Vagina (tissue), 2 donors: ENCODE measurements at places on chromosomes 1 and 21.

- no peak for DNase-seq
These were observed 2.0 kb upstream of the SMYD3 start for GRCh38 chr1:246508897-246509688.

DNA sequence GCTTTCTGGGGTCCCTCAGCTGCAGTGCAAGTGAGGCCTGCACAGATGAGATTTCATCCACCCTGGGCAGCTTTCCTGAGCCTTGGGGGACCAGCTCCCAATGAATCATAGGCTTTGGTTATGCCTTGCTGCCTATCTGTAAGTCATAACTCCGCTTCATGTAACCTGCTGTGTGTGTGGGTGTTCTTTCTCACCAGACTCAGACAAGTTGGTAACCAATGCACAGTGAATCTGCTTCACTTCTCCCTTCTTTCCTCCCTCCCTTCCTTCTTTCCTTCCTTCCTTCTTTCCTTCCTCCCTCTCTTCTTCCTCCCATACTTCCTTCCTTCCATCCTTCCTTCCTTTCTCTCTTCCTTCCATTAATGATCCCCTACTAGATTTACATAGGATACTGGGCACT, 34.4 kb upstream of the PSMB2 start:
- no peak for DNase-seq

DNA sequence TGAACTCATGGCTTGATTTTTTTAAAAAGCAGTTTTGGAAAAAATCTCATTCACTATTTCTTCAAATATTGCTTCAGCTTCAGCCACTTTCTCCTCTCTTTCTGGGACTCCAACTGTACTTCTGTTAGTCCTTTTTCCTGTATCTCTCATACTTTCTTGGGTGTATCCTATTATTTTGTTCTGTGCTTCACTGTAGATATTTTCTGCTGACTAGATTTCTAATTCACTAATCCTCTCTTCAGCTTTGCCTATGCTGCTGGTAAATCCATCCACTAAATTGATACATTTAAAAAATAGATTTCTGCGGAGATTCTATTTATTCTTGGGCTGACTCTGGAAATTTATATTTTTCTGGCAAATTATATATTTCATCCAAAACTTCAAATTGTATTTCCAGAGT, 4.9 kb upstream of the KCNE2 start:
- no peak for DNase-seq

- DNase-seq = no peak
These were observed 86.8 kb downstream of the LRRC8C start for GRCh38 chr1:89719502-89720306.

- DNase-seq = no peak
These were observed 93.9 kb downstream of the ADCY10 start for GRCh38 chr1:167819849-167820683.

DNA sequence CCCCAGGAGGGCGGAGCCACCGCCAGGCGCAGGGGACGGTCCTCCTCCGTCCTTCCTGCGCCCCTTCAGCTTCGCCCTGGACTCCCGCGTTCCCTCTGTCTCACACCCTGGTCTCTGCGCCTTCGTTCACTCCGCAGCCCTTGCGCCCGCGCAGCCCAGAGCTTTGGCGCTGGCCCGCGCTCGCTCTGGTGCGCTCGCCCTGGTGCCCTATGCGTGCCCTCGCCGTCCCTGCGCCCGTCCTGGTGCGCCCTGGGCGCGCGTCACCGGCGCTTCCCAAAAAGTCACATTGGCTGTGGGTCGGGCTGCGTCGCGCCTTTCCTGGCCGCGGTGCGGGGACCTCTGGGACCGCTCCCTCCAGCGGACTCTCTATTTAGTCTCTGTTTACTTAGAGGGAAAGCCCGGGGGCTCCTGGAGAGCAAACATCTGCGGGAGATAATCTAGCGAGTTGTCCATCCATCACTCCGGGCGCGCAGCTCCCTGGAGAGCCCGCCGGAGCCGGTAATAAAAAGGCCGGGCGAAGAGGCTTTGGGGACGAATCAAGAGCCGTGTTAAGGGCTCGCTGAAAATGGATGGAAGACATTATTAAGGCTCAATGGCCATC, 178.6 kb downstream of the PRDM16 start:
- no peak for DNase-seq

DNA sequence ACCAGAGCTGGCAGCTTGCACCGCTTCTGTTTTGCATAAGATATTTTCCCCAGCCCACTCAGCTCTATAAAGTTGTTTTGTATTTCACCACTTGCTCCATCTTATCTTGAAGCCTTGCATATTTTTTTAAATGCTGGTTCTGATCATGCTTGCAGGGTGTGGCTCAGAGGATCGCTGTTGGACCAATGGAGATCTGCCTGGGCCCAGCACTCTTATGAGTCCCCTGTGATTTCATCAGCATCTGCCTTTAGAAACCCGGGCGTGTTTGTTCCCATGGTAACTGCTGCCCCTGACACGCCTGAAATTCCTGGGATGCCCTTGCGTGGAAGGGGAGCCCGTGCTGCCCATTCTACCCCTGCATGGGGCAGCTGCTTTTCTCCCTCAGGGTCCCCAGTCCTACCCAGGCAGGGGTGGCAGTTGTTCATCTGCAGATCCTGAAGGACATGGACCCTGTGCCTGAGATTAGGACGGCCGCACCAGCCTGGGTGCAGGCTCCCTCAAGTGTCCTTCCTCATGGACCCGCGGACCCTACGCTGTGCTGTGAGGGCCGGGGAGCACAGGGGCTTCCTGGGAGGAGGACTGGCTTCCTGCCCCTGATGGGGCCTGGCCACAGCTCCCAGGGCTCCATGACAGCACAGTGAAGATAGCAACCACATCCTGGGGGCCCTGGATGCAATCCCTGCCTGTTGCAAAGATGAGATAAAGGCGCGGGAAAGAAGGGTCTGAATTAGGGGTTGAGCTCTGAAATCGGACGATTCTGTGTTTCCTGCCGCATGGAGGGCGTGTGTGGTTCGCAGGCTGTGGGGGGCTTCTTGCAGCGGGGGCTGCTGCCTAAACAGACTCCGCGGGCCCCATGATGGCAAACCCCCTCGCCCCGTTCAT, 226.5 kb downstream of the SDCCAG8 start:
- no peak for DNase-seq

GRCh38 chr1:31624309-31624708, 6.8 kb downstream of the HCRTR1 start:
- DNase-seq = no peak

- DNase-seq = no peak
These were observed 210.3 kb downstream of the KCTD3 start for GRCh38 chr1:215777370-215777925.

DNA sequence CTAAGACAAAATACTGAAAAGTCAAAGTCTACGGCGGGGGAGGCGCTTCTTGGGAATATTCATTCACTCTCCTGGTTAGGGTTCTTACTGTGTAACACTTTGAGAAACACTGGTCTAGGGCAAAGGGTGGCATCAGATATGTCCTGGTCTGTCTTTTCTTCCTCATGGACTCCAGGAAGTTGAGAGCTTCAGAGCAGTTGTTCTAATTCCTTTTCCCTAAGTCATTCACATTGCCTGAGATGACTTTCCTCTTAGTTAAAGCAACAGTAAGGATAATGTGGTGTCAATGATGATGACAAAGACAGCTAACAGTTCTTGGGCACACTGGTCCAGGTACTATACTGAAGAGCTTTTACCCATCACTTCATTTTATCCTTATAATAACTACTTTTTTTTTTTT, 27.0 kb downstream of the FGGY start:
- DNase-seq = no peak

- DNase-seq = no peak
These were observed 43.8 kb upstream of the ERO1B start for GRCh38 chr1:236325567-236325966.

GRCh38 chr1:109011335-109011734, 30.6 kb downstream of the WDR47 start:
- no peak for DNase-seq

- DNase-seq = no peak
These were observed 105.6 kb downstream of the LRRC7 start for GRCh38 chr1:69673321-69673720.

- DNase-seq = no peak
These were observed 56.6 kb downstream of the NCF2 start for GRCh38 chr1:183533617-183534174.

DNA sequence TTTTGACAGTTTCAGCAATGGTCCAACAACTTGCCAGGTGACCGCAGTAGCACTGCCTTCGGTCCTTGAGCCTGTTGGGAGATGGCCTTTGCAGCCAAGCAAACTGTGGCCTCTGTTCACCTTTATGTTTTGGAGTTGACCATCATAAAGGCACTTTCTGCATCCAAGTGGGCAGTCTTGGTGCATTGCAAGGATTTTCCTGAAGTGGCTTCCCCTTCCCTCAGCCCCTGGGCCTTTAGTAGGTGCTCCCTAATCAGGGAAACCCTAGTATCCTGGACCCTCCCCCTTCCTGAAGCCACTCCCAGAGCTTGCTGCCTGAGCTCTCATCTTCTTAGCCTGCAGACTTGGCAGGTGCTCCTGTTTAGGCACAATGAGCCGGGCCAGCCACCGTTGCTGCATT, 140.2 kb downstream of the TRABD2B start:
- no peak for DNase-seq

- DNase-seq = no peak
These were observed 101.4 kb downstream of the PLPPR5 start for GRCh38 chr1:98903261-98903660.

DNA sequence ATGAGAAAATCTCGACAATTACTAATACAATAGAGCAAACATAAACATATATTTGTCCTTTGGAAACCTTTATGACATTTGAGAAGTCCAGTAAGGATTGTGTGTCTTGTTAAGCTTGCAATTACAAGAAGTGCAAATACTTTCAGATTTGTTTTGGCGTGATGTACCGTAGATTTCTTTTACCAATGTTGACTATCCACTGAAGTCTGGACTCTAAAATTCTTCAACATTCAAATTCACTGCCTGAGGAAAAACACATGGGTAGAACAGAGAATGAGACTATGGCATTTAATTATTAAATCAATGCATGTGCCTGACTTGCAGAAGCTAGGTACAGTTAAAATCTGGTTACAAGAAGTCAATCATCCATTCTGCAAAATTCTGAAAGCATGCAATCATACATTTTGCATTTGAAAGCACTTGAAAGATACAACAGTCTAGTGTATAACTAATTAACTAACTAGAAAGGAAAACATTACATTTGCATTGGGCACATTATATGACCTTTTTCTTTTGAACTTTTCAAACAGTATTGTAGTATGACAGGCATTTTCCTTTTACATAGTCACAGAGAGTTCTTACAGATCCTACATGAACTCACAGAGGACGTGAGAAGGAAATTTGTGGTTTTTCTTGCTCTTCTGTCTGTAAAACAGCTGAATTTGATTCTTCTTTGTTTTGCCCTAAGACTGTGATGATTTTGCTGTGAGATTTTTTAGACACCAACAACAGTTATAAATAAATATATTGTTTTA, 511.1 kb upstream of the ADGRL4 start:
- DNase-seq = no peak

DNA sequence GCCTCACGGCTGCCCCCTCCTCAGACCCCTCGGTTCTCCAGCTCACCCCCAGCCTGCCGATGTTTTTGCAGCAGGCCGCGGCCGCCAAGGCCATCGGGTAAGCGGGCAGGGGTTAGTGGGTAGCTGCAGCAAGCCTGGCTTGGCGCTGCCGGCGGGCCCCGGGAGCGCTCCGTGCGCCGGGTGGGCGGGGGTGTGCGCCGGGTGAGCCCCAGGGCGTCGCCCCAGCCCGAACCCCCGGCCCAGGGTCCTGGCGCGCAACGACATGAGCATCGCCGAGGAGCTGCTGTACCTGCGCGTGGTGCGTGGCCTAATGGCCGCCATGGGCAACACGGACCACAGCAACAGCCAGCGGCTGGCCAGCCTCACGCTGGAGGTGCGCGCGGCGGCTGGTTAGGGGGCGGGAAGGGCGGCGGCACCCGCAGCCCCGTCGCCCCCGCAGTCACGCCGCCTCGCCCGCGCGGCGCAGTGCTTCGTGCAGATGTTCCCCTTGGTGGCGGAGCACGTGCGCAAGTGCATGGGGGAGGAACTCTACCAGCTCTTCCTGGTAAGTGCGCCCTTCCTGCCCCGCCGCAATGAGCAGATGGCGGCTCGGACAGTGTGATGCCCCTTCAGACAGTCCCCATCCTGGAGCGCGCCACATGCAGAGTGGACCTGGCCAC, 6.5 kb downstream of the RNU5D-1 start:
- DNase-seq = no peak

- no peak for DNase-seq
These were observed 165.4 kb downstream of the PLXNA2 start for GRCh38 chr1:208078752-208079151.

DNA sequence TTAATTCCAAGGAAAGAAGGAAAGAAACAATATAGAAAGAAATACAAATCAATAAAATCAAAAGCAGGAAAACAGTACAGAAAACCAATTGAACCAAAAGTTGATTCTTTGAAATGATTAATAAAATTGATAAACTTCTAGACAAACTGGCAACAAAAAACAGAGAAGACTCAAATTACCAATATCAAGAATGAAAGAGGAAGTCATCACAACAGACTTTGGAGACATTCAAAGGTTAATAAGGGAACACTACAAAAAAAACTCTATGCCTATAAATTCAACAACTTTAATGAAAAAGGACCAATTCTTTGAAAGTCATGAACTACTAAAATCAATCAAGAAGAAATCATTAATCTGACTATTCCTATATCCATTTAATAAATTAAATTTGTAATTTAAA, 329.3 kb upstream of the NR5A2 start:
- no peak for DNase-seq

DNA sequence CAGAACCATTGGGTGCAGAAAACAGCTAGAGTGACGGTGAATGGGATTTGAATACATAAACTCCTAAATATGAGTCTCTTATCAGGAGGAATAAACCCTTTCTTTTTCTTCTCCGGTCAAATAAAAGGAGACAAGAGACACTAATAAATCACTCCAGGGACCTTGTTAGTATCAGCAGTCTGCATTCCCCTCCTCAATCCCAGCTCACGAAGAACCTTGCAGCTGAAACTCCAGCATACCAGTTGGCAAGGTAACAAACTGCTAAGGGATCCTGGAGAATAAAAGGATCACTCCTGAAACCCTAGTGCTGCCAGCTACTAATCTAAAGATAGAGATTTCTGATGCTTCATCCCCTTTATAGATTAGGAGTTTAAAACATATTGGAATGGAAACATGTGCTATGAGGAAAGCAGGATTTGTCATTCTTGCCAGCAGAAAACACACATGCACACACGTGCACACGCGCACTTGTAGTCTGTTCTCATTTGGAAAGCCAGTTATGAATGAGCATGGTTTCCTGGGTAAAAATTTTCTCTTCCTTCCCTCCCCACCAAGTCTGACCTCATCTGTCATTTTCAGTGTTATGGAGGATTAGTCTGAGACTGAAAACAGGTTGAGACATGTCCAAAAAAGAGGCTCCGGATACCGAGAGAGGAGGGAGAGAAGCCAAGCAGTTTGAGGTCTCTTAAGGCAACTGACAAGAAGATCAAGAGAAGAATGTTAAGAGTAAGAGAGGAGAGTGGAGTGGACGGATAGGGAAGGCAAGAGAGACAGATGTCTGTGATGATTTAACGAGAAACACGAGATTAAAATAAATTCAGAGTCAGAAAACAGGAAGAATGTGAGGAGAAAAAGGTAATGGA, 10.9 kb downstream of the IER5 start:
- DNase-seq = no peak
